ENCODE measurements at places on chromosomes 13 and 19. TPM values are rescaled to one million over a fixed set of nuclear protein-coding genes. Genes with fewer than 3 reads are reported as not detected.

The ZNF491 gene
- 1.8 TPM for total RNA-seq

The KLHL1 gene
- not detected for total RNA-seq

The YJU2 gene
- total RNA-seq = 26.0 TPM

The CD33 gene
- 16.0 TPM for total RNA-seq

The CAPN12 gene
- 10.3 TPM for total RNA-seq

The MUC16 gene
- total RNA-seq = not detected

The CD209 gene
- total RNA-seq = not detected

The EFNA2 gene
- not detected for total RNA-seq

The ZNF442 gene
- total RNA-seq = 0.60 TPM

Measured in activated naive CD4-positive, alpha-beta T cell treated with anti-CD3 and anti-CD28 coated beads, Interleukin-2, amount 10 ng/mL, durations not matched to agents 5 hours and 36 hours (primary cell).